ENCODE measurements at places on chromosomes 3 and 15. TPM values are rescaled to one million over a fixed set of nuclear protein-coding genes. Genes with fewer than 3 reads are reported as not detected.

The MINAR1 gene
- 0.20 TPM for total RNA-seq

The RSL24D1 gene
- 39.3 TPM for total RNA-seq

The ARMC8 gene
- 56.5 TPM for total RNA-seq

The ITPKA gene
- total RNA-seq, result not detected

The PLSCR2 gene
- not detected for total RNA-seq

The CCNB2 gene
- not detected for total RNA-seq

The DISP2 gene
- total RNA-seq, result 0.20 TPM

DNA sequence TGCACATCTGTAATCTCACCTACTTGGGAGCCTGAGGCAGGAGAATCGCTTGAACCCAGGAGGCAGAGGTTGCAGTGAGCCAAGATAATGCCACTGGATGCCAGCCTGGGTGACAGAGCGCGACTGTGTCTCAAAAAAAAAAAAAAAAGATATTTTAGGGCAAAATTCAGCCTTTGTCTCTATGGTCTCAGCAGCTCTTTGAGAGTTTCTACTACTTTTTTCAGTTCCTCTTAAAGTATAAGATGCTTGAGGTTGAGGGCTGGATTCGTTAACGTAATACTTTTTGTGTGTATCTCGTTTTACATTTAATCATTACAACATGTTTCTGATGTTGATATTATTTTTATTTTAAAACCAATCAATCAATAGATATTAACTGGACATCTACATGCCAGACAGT lies 381.2 kb upstream of the TBL1XR1 start:
- peaks cover 13% of the 10 kb centered on the region for H3K4me1 ChIP-seq
- H3K27ac ChIP-seq, result no peak overlapping the region
- H3K27me3 ChIP-seq, result no peaks in the 10 kb centered on the region
- no peaks in the 10 kb centered on the region for H3K36me3 ChIP-seq
- H3K4me3 ChIP-seq, result no peak overlapping the region
- DNase-seq, result no peak

- no peaks in the 10 kb centered on the region for H3K36me3 ChIP-seq
- H3K27ac ChIP-seq, result no peak overlapping the region
- H3K4me3 ChIP-seq, result no peak overlapping the region
- no peaks in the 10 kb centered on the region for H3K4me1 ChIP-seq
Measured at GRCh38 chr3:81003008-81003645, 758.3 kb downstream of the GBE1 start.

- H3K27me3 ChIP-seq, result no peaks in the 10 kb centered on the region
- H3K4me1 ChIP-seq, result no peaks in the 10 kb centered on the region
- DNase-seq, result no peak
Measured at GRCh38 chr3:125435231-125435630, 60.1 kb upstream of the ZNF148 start.

GRCh38 chr15:100588638-100589242 lies 13.2 kb downstream of the LINS1 start:
- H3K27ac ChIP-seq, result no peak overlapping the region
- no peak overlapping the region for H3K4me3 ChIP-seq
- H3K27me3 ChIP-seq, result no peaks in the 10 kb centered on the region
- H3K4me1 ChIP-seq, result peaks cover 5% of the 10 kb centered on the region

DNA sequence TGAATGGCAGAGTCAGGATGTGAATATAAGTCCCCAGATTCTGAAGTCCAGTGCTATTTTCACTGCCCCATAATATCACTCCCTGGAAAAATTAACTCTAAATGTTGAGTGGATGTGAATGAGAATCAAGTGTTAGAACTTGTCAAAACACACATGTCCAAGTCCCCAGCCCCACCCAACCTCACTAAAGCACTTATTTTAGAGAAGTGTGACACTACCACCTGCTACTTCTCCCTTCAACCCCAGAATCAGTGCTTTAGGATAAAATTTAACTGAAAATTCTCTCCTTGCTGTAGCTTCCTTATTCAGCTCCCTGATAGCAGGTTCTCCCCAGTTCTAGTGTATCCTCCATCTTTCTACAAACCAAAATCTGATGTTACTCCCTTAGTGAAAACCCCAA lies 35.8 kb downstream of the HERC1 start:
- H3K36me3 ChIP-seq, result no peaks in the 10 kb centered on the region
- no peak overlapping the region for H3K4me3 ChIP-seq
- no peaks in the 10 kb centered on the region for H3K27me3 ChIP-seq

DNA sequence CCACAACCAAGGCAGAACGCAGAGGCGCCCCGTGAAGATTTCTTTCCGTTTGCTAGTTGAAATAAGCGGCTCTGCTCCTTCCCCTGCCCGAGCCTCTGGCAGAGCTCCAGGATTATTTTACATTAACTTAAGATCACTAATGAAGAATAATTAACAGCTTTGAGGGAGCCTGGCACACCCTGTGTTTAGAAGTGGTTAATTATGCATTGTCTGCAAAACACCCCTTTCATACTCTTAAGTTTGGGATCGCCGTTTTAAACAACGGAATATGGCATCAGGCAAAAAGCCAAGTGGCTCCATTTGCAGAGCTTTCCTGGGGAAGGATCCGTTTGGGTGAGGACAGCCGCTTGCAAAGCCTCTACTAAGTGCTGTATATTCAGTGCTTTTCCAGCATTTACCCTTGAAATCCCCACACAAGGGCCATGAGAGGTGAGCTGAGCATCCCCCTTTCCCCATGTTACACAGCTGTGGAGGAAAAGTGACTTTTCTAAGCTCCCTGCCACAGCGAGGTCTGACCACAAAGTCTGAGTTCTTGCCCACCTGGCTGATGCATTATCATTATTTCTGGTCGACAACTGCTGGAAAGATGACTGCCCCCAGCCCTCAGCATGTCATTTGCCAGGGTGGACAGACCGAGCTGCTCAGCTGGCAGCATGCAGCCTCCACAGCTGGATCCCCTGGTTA lies 33.9 kb downstream of the IQSEC1 start:
- no peaks in the 10 kb centered on the region for H3K36me3 ChIP-seq
- no peaks in the 10 kb centered on the region for H3K27me3 ChIP-seq
- H3K4me3 ChIP-seq, result no peak overlapping the region
- no peak for DNase-seq

GRCh38 chr3:103825586-103825985 lies 1390.8 kb downstream of the ZPLD1 start:
- no peak overlapping the region for H3K4me3 ChIP-seq
- H3K36me3 ChIP-seq, result no peaks in the 10 kb centered on the region
- no peak for DNase-seq
- H3K27ac ChIP-seq, result no peak overlapping the region
- H3K4me1 ChIP-seq, result no peaks in the 10 kb centered on the region

DNA sequence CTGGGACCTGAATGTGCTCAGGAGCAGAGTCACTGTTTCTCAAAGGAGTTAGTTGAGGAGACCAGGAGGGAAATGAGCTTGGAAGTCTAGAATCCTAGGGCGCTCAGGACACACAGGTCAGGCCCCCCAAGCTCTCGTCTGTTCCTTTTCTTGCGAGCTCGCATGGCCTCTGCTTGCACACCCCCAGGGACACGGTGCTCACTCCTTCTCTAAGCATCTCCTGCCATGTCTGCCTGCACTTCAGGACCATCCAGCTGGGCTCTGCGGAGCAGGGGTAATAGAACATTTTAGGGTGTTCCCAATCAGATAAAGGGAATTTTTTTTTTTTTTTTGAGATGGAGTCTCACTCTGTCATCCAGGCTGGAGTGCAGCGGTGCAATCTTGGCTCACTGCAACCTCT lies 213.2 kb downstream of the XXYLT1 start:
- no peak overlapping the region for H3K27ac ChIP-seq
- no peak overlapping the region for H3K4me3 ChIP-seq
- H3K4me1 ChIP-seq, result no peaks in the 10 kb centered on the region
- H3K27me3 ChIP-seq, result no peaks in the 10 kb centered on the region
- H3K36me3 ChIP-seq, result no peaks in the 10 kb centered on the region

DNA sequence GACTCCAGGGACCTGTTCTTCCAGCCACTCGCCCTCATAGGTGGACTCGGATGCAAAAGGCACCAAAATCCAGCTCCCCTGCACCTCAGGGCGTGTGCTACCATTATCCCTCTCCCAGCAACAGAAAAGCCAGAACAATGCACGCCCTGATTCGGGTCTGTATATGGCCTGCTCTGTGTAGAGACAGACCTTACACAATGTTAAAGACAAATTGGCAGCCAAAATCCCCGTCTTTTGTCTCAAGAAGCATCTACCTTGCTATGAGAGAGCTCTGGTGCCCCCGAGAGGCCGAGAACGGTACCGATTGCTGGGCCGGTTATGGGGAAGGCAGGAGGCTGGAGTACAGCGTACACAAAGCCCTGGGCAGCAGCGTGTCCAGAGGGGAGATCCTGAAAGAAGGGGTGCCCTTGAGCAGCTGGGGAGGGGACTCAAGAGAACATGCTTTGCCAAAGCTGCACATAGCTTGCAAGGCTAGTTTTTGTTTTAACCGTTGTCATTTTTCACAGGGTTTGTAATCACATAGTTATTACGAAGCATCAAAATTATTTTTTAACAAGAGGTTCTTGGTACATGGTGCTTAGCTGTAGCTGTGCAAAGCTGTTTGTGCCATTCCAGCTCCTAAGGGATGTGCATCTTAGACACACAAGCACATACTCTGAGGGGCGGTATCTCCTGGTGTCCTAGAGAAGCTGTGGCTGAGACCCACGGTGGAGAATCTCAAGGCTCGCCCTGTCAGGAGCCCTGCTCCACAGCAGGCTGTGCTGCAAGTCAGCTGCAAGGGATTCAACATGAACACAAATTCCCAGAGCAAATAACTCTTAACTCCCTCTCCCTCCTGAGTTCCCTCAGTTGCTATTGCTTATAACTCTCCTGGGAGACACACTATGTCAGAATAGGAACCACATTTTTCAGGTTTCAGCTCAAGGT lies 461.5 kb upstream of the PPP2R3A start:
- DNase-seq, result peak; percentile 68
- H3K36me3 ChIP-seq, result no peaks in the 10 kb centered on the region
- H3K27ac ChIP-seq, result no peak overlapping the region
- H3K4me3 ChIP-seq, result no peak overlapping the region
- H3K4me1 ChIP-seq, result no peaks in the 10 kb centered on the region

DNA sequence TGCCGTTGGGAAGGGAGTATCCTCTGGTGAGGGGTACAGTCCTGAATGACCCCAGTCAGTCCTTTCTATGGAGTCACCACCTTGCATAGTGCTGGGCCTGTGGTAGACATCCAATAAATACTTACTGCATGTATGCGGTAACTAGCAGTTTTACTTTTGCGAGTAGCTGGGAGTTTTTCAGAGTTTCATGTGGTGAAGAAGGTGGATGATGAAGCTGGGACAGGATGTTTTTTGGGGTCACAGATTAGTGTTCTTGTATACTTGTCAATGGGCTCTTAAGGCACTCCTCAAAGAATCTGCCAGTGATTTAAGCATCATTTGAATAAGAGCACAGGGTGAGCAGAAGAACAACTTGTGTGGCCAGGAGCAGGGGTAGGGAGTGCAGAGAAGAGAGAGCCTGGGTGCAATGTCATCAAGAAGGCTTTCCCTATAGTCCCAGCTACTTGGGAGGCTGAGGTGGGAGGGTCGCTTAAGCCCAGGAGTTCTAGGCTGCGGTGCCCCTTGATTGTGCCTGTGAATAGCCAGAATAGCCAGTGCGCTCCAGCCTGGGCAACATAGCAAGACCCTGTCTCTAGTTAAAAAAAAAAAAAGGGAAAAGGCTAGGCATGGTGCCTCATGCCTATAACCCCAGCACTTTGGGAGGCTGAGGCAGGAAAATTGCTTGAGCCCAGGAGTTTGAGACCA lies 22.1 kb downstream of the PPCDC start:
- DNase-seq, result no peak
- H3K36me3 ChIP-seq, result no peaks in the 10 kb centered on the region
- no peaks in the 10 kb centered on the region for H3K27me3 ChIP-seq
- H3K4me1 ChIP-seq, result peaks cover 6% of the 10 kb centered on the region
- no peak overlapping the region for H3K4me3 ChIP-seq
- H3K27ac ChIP-seq, result peak overlapping the region; percentile 89

GRCh38 chr3:181417748-181418147 lies 294.0 kb upstream of the SOX2 start:
- H3K4me1 ChIP-seq, result no peaks in the 10 kb centered on the region
- no peak for DNase-seq
- no peaks in the 10 kb centered on the region for H3K36me3 ChIP-seq
- H3K27ac ChIP-seq, result peak overlapping the region; percentile 46

GRCh38 chr3:55241098-55241497 lies 246.0 kb downstream of the WNT5A start:
- no peaks in the 10 kb centered on the region for H3K4me1 ChIP-seq
- H3K27me3 ChIP-seq, result no peaks in the 10 kb centered on the region
- no peak overlapping the region for H3K4me3 ChIP-seq
- H3K36me3 ChIP-seq, result no peaks in the 10 kb centered on the region
- H3K27ac ChIP-seq, result no peak overlapping the region

DNA sequence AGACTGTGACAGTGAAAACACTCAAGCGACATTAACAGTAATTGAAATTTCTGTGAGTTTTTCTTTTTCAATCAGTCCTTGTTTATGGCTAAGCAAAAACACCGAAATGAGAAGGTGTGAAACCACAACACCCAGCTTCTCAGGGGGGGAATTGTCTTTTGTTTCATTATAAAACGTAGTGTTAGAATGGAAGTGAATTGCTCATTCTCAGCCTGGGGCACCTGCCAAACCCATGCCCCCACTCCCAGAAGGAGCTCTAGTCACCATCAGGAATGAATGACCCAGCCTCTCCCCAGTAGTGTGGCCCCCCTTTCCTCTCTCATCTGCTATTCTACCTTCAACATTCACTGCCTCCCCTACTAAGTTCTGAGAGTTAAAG lies 185.8 kb upstream of the CFAP20DC start:
- H3K4me3 ChIP-seq, result no peak overlapping the region
- H3K4me1 ChIP-seq, result no peaks in the 10 kb centered on the region
- DNase-seq, result no peak
- no peak overlapping the region for H3K27ac ChIP-seq

GRCh38 chr15:79606831-79607355 lies 174.8 kb downstream of the MINAR1 start:
- no peaks in the 10 kb centered on the region for H3K36me3 ChIP-seq
- no peak overlapping the region for H3K27ac ChIP-seq

- no peaks in the 10 kb centered on the region for H3K27me3 ChIP-seq
- H3K36me3 ChIP-seq, result no peaks in the 10 kb centered on the region
- no peak overlapping the region for H3K4me3 ChIP-seq
- no peak for DNase-seq
Measured at GRCh38 chr3:141863491-141863890, 13.0 kb upstream of the ATP1B3 start.

Measured in tibial nerve (tissue), 4 donors.